Endodermal cell (in vitro differentiated cells): ENCODE measurements at places on chromosomes 1 and 21.

GRCh38 chr1:61091455-61091854, 9.1 kb downstream of the NFIA start:
- DNase-seq: no peak

DNA sequence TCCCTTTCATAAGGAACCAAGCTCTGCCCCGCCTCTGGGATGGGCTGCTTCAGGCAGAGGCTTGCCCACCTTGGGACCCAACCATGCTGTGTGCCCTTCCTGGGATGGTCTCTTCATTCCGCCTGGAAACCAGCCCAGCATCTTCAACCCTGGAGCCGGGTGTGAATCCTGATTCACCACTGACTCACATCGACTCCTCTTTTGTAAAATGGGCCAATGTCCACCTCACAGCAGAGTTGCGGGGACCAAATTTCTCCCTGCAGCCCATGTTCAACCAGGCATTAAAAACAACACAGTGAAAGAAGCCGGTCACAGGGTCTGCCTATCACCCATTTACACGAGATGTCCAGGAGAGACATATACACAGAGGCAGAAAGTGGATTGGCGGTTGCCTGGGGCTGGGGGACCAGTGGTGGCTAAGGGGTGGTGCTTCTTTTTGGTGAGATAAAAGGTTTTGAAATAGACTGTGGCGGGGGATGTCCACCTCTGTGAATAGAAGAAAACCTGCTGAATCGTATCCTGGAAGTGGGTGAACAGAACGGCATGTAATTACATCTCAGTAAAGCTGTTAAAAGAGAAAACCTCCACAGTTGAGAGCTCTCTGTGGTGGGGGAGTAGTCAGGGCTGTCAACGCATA, 6.9 kb upstream of the GPR153 start:
- DNase-seq: no peak

DNA sequence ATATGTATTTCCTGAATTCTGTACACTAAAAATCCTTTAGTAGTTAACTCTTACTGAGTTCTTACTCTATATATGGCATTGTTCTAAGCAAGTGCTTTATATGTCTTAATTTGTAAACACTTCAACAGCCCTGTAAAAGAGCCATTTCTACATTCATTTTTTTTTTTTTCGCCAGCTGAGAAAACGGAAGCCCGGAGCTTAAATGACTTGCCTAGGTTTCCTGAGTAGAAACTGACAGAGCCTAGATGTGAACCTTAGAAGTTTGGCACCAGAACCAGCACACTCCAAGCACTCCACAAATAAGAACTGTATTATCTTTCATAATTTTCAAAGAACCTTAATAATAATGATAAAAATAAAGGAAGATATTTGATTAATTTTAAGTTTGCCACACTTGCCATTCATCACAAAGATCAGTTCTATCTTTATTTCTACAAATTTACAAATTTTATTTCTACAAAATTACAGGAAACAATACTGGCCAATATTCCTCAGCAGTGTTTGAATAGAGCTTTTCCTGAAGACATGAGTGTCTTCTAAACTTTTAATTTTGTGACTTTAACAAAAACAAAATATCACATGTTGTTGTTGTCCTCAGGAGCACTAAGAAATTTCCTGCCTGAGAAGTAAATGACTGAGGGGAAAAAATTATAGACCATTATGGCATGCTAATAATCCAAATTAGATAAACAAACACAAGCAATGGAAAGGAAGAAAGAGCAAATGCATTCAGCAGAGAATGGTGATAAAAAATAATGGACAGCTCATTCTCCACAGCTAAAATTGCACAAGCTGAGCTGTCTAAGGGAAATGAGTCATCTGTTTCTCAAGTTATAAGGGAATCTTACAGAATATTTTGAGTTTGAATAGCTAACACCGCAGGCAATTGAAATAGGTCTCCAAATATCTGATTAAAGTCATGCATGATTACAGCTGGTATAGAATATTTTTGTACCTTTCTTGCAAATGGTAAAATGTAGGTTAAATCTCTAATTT, 71.2 kb downstream of the DPYD start:
- DNase-seq: no peak

DNA sequence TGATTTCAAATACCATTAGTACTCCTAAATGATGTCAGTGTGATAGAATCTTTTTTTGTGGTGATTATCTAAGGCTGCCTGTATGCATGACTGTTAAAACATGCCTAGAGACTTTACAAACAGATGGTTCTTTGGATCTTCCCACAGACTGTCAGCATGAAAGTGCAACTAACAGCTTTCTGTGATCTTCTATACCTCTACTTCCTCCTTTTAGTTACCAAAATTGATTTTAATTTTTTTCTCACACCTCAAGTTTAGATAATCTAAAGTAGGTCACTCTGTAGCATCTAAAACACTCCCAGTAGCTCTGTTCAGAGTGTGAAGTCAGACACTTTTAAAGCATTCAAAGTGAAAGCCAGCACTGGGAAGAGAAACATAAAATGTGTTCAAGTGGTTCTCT, 534.5 kb downstream of the PTPRC start:
- no peak for DNase-seq

GRCh38 chr1:214349008-214349407, 68.0 kb downstream of the SMYD2 start:
- no peak for DNase-seq

DNA sequence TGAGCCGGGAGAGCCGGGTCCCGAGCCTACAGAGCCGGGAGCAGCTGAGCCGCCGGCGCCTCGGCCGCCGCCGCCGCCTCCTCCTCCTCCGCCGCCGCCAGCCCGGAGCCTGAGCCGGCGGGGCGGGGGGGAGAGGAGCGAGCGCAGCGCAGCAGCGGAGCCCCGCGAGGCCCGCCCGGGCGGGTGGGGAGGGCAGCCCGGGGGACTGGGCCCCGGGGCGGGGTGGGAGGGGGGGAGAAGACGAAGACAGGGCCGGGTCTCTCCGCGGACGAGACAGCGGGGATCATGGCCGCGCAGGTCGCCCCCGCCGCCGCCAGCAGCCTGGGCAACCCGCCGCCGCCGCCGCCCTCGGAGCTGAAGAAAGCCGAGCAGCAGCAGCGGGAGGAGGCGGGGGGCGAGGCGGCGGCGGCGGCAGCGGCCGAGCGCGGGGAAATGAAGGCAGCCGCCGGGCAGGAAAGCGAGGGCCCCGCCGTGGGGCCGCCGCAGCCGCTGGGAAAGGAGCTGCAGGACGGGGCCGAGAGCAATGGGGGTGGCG, 371 bp downstream of the ARID1A start:
- DNase-seq: no peak

GRCh38 chr1:223455470-223455869, 62.3 kb downstream of the CCDC185 start:
- no peak for DNase-seq

GRCh38 chr1:83531521-83532309, 467.2 kb downstream of the TTLL7 start:
- no peak for DNase-seq

GRCh38 chr1:200845360-200845759, 27.4 kb upstream of the GPR25 start:
- DNase-seq: no peak

- DNase-seq: no peak
These were observed 64.8 kb upstream of the PPM1J start for GRCh38 chr1:112779665-112780526.

- DNase-seq: no peak
These were observed 2.5 kb upstream of the TRIM67 start for GRCh38 chr1:231159202-231159962.

DNA sequence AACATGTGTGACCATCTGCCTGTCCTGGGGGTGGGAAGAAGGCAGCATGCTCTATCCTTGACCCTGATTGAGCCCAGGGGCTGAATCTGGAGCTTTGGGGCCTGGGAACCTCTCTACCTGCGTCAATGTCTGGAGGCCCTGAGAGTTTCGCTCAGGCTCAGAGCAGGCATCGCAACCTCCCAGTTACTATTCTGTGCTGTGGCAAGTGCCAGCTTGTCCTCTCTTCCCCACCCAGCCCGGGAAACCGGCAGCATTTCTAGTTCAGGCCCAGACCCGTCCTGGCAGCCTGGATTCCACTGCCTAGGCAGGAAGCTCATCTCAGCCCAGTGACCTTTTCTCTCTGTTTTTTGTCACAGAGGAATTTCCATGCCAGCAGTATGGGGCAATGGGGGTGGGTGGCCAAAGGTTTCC, 10.0 kb upstream of the IRF6 start:
- no peak for DNase-seq

DNA sequence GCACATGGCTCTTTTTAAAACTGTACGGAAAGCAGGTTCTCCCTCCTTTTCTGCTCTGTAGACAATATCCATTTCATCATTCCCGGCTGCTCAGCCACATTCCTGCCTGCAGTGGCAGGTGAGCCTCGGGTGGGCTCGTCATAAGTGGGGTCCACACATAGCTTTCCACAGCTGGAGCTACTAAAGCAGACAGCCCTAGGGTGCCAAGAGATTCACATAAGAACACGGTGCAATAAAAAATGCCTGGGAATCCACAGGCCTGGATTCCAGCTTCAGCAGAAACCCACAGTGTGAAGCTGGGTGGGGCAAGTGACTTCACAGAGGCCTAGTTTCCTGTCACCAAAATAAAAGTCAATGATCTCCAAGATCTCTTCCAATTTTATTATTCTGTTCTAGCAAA, 96.4 kb downstream of the MIS18A start:
- no peak for DNase-seq

GRCh38 chr1:171345536-171345935, 31.6 kb downstream of the FMO4 start:
- DNase-seq: no peak

DNA sequence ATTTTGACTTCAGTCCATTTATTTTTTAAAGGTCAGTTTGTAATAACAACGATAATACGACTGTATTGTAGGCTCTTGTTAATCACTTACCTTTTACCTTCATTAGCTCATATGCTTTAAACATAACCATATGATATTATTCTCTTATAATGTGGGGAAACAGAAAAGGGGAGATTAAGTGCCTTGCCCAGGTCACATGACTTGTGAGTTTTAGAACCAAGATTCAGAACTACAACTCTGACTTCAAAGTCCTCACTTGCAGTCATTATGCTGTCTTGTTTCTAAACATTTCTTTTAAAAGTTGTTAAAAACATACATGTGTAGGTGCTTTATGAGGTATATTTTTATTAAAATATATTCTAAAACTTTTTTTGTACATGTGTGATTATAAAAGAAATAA, 41.1 kb downstream of the SUCO start:
- DNase-seq: no peak

- DNase-seq: no peak
These were observed 3.1 kb upstream of the GBP6 start for GRCh38 chr1:89360716-89361115.

DNA sequence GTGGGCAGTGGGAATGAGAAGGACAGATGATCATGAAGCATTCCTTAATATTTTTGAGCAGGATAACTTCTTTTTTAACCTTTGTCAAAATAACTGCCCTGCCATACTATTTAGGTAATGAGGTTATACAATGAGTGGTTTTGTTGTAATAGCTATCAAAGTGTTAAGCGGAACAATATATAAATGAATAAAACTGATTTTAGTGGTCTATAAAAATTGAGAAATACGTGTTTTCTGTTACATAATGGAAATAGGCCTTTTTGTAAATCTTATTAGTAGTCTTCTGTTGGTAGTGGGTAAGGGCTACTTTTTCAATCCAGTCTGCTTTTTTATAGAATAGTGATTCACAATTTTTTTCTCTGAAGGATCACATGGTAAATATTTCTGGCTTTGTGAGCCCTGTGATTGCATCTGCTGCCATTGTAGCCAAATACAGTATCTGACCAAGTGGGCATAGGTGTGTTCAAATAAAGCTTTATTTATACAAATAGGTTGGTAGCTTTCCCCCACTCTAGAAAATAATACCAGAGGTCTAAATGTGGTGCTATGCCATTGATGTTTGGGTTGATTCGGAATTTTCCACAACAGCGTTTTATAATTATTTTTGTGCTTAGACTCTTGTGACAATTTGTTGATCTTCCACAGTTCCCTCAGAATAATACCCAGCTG, 4.3 kb downstream of the NEK7 start:
- DNase-seq: no peak

GRCh38 chr1:51526248-51526647, 7.2 kb upstream of the EPS15 start:
- DNase-seq: no peak

DNA sequence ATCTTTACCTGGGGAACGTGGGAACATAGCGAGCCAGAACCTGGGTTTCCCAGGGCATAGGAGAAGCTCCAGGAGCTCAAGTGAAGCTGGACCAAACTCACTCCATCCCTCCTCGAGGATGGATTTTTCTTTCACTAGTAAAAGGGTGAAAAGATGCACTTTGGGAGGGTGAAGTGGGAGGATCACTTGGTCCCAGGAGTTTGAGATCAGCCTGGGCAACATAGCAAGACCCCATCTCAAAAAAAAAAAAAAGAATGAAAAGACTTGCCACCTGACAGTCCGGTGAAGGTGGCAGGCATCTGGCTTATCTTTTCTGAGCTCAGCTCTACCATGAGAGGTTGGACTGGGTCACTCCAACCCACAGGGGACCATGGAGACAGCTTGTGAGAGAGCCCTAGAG, 42.3 kb downstream of the CHAF1B start:
- DNase-seq: no peak

- no peak for DNase-seq
These were observed 12.2 kb upstream of the SPEN start for GRCh38 chr1:15835205-15835740.

GRCh38 chr1:31040038-31040437, 25.5 kb downstream of the PUM1 start:
- no peak for DNase-seq

DNA sequence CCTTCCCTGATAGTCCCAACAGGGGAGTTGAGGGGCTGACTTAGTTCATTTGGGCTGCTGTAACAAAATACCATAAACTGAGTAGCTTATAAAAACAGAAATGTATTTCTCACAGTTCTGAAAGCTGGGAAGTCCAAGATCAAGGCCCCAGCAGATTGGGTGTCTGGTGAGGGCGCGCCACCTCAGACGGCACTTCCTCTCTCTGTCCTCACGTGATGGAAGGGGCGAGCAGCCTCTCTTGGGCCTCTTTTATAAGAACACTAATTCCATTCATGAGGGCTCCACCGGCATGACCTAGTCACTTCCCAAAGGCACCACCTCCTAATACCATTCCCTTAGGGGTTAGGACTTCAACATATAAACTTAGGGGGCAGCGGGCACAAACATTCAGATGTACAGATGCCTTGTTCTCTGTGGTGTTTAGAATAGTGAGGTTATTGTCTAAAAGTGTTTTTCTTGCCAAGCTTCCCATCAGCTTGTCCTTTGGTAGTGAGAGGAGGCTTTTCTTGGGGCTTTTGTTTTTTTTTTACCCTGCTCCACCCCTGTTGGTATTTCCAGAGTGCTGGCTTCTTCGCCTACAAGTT, 20.3 kb downstream of the NIPAL3 start:
- DNase-seq: no peak
